GM20000 (cell line): ENCODE measurements at places on chromosomes 1 and 21.
A peak's percentile ranks its signal among the peaks of the same experiment; 100 is the strongest.

GRCh38 chr21:41720250-41720649 lies 46.6 kb downstream of the RIPK4 start:
- no peak for DNase-seq

- no peak for DNase-seq
These were observed 57.3 kb downstream of the LAMC2 start for GRCh38 chr1:183243161-183244050.

- no peak for DNase-seq
These were observed 47.5 kb upstream of the CSF3R start for GRCh38 chr1:36530261-36530660.

GRCh38 chr1:82604524-82604923 lies 803.8 kb downstream of the ADGRL2 start:
- DNase-seq: no peak

DNA sequence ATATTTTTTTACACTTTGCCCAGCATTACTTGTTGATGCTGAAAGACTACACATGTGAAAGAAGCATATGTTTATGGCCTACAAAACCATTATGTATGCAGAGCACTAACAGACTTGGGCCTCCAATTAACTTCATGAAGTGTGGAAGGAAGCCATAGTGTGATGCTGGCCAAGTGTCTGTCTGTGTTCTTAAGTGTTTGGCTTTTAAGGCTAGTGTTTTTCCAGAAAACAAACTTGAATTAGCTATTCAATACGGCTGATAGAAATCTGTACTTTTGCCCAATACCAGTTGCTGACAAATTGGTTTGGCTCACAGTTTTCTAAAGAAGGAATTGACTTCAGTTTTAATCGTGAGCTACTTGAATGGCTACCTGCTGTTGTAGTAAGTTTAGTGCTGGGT lies 136.1 kb downstream of the ADGRL2 start:
- DNase-seq: no peak

DNA sequence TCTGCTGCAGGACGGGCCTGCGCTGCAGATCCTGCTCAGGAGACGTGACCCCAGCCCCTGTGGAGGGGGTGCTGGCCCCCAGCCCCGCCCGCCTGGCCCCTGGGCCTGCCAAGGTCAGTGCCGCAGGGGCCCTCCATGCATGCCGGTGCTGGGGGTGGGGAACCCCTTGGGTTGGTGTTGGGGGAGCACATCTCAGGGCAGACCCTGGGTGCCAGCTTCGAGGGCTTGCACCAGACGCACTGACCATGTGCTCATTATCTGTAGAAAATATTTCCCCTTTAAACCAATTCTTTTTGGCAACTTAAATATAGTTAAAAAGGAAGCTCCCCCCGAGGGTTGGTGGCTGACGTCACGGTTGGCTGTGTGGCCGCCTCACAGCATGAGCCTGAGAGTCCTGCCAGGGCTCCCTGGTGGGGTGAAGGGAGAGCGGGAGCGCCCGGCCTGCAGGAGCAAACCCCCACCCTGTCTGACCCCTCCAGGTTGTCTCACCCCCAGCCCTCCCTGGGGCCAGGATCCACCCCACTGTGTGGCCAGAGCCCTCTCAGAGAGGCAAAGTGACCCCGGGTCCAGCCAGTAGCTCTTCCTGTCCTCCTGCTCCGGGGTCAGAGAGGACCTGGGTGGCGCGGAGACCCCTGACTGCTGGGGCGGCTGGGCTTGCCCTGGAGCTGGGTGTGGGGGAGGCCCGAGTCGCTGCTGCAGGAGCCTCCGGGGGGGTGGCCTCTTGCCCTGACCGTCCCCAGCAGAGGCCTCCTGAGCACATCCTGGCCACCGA lies 5.3 kb upstream of the PFKL start:
- DNase-seq: no peak

DNA sequence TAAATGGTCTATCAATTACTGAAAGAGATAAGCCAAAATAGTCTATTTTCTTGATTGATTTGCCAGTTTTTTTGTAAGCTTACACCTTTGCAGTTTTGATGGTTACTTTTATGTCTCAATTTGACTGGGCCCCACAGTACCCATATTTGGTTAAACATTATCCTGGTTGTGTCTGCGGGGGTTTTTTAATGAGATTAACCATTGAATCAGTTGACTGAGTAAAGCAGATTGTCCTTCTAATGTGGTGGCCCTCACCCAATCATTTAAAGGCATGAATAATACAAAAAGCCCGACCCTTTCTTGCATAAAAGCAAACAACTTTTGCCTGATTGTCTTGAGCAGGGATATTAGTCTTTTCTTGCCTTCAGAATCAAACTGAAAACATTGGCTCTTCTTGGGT lies 650.0 kb upstream of the RGS18 start:
- no peak for DNase-seq

DNA sequence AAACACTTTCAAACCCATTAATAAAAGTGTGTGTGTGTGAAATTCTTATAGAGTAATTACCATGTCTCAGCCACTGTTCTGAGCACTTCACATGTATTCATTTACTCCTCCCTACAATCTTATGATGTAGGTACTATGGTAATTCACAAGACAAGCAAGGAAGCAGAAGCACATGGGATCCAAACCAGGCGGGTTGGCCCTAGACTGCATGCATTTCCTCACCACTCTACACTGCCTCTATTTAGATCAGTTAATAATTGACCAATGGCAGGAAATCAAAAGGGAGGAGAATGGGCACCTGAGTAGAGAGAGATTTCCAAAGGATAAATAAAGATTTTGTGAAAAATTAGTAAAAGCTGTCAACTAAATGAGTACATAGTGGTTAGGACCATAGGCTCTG lies 15.7 kb downstream of the MAP3K21 start:
- DNase-seq: no peak

DNA sequence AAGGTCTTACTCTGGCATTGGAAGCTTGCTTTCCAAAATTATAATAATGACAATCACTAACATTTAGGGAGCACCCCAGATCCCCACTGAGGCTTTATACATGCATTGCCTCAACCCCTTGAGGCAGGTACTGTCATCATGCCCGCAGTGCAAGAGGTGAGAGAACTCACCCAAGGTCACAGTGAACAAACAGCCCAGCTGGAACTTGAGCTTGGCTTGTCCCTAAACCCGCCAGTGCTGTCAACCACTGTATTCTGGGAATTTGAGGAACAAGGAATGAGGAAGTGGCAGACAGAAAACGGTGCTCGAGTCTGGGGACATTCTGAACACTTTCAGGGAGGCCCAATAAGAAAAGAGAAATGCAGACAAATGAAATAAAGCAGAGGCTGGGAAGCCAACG lies 34.6 kb upstream of the TLR5 start:
- DNase-seq: no peak

- no peak for DNase-seq
These were observed 115.8 kb upstream of the ZNF678 start for GRCh38 chr1:227447531-227447990.

GRCh38 chr21:30880914-30881313 lies 466 bp downstream of the KRTAP11-1 start:
- no peak for DNase-seq

GRCh38 chr1:192252776-192253175 lies 64.0 kb upstream of the RGS21 start:
- no peak for DNase-seq

GRCh38 chr1:161885003-161885402 lies 118.9 kb downstream of the ATF6 start:
- DNase-seq: no peak

DNA sequence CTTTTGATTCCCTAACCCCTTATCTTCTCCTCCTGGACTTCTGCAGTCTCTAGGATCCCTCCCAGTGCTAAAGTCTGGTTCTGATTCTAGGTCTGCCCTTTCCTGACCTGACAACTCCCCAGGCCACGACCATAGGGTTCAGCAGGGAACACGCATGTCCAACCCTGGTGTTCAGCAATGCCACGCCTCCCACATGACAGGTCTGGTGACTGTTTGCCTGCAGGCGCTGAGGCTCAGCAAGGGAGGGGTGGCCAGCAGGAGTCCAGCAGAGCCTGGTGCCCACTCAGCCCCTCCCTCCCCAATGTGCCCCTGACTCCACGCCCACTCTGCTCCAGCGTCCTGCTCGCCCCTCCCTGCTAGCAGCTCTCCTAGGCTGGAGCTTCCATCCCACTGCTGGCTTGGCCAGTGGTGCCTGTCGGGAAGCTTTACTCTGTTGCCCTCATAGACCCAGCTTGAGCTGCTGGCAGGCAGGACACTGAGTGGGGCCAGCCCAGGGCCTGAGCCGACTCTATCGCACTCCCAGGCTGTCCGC lies 17.3 kb downstream of the SLC9A1 start:
- DNase-seq: no peak

DNA sequence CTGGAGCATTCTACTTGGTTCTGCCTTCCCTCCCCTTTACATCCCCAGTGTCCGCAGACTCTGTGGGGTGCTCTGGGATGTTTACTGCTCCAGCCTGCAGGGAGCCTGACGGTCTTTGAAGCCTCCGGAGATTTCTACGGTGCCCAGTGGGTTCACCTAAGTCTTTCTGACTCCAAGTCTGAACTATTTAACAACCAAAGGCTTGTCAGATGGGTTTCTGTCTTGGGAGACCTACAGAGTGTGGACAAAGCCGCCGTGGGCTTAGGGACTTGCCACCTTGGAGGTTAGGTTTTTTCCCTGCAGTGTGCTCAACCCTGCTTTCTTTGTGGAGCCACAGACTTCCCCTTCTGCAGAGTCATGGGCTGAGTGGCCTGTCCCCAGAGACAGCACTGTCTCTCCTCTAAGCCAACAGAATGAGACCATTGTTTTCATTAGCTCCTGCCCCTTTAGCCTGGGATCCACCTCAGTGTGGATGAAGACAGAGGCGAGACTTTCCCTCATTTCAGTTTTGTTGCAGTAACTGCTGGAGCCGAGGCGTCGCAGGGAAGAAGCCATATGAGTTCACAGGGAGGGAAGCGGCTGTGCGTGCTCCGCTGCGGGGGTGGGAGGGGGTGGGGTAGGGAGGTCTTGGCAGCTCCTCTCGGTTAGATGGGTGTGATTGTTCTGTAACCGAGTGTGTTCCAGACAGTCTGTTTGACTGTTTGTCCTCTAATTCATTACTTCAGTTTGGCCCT lies 120.7 kb downstream of the CNIH3 start:
- peak; percentile 62 for DNase-seq

GRCh38 chr1:21763694-21764419 lies 19.1 kb downstream of the USP48 start:
- DNase-seq: no peak

GRCh38 chr1:210568631-210569030 lies 239.9 kb downstream of the HHAT start:
- DNase-seq: no peak

GRCh38 chr1:198678901-198679329 lies 40.1 kb downstream of the PTPRC start:
- no peak for DNase-seq

DNA sequence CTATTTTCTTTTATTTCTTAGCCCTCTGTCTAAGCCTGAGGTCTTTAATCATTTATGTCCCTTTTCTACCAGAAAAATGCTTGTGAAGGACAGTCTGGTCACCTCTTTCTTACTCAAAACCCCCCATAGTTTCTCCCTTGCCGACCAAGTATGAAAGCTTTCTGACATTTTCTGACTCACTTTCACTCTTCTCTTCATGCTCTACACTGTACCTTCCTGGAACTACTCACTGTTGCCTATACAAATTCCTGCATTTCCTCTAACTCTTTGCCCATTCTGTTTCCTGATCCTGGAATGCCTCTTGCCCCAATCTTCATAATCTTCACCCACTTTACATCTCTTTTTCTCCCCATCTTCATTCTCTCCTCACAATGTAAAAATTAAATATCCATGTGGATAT lies 380.0 kb downstream of the HHIPL2 start:
- no peak for DNase-seq

DNA sequence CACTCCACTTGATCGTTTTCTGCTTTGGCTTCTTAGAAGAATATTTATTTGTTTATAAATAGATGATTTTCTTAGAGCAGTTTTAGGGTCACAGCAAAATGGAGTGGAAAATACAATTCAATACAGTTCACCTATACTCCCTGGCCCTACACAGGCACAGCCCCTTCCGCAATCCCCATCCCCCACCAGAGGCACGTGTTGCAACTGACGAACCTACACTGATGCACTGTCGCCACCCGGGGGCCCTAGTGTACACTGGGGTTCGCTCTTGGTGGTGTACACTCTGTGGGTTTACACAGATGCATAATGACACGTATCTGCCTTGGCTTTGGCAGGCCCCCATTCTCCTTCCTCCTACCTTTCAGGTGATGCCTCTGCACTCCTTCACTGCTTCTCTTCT lies 8.0 kb downstream of the ECHDC2 start:
- DNase-seq: no peak

GRCh38 chr21:37582590-37582989 lies 216.0 kb downstream of the DYRK1A start:
- peak; percentile 67 for DNase-seq

- DNase-seq: no peak
These were observed 17.2 kb downstream of the CEP350 start for GRCh38 chr1:179971563-179972496.

- DNase-seq: no peak
These were observed 46.2 kb upstream of the SSX2IP start for GRCh38 chr1:84736445-84736844.

DNA sequence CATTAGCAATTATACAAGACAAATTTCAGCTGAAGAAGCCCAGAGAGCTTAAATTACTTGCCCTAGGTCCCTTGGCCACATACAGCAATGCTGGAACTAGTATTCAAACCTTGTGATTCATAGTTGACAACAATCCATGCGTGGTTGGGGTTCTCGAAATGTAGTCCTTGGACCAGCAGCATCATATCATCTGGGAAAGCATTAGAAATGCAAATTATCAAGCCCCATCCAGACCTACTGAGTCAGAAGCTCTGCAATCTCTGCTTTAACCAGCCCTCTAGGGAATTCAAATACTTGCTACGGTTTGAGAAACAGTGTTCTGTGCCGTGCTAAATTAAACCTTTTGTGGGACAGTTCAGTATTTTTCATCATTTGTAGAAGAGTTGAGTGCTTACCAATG lies 65.1 kb downstream of the CLIC6 start:
- DNase-seq: no peak

DNA sequence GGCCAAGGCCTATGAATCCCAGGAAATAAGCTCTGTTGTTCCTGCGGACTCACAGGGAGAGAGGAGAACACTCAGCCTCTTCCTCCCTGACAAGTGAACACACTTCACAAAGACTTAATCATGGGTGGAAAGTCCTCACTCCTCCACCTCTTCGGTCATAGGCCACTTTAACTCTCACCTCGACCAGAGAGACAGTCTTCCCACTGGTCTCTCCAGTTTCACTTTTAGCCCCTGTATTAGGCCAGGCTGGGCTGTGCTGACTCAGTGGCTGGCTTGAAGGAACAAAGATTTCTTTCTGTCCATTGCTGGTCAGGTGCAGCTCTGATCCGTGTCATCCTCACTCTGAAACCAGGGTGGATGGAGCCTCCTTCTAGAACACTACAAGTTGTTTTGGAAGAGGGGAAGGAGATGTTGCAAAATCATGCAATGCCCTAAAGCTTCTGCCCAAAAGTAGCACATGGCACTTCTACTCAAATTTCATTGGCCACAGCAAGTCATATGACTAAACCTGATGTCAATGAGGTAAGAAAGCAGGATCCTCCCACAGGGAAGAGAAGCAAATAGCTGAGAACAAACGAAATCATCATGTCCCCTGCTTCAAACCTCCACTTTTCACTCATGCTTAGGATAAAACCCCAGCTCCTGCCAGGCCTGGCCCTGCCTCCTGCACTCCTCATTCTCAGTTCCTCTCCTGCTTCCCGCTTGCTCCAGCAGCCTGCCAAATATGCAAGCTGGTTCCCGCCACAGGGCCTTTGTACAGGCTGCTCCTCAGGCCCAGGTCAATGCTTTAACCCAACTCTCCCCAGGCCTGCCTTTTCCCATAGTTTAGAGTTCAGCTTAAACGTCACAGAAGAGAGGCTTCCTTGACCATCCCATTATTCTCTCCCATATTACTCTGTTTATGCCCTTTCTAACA lies 150.5 kb upstream of the RUNX3 start:
- no peak for DNase-seq
